ENCODE measurements at places on chromosomes 1 and 21. TPM values are rescaled to one million over a fixed set of nuclear protein-coding genes. Genes with fewer than 3 reads are reported as not detected.
A peak's percentile ranks its signal among the peaks of the same experiment; 100 is the strongest.

Gene A3GALT2
- not detected for total RNA-seq

Gene LRRC53
- total RNA-seq = not detected

Gene WNT2B
- 0.40 TPM for total RNA-seq

GRCh38 chr1:217193151-217193550, 437.7 kb downstream of the GPATCH2 start:
- no peaks in the 10 kb centered on the region for H3K36me3 ChIP-seq
- H3K4me1 ChIP-seq = no peaks in the 10 kb centered on the region
- no peak for DNase-seq
- H3K27ac ChIP-seq = no peak overlapping the region
- H3K27me3 ChIP-seq = no peaks in the 10 kb centered on the region
- no peak overlapping the region for H3K4me3 ChIP-seq

GRCh38 chr1:29672416-29673227, 436.3 kb downstream of the PTPRU start:
- peak; percentile 38 for DNase-seq
- H3K36me3 ChIP-seq = no peaks in the 10 kb centered on the region
- peaks cover 4% of the 10 kb centered on the region for H3K27me3 ChIP-seq
- H3K4me1 ChIP-seq = no peaks in the 10 kb centered on the region
- H3K4me3 ChIP-seq = no peak overlapping the region

GRCh38 chr1:54009406-54009805, 8.6 kb downstream of the LDLRAD1 start:
- H3K4me3 ChIP-seq = no peak overlapping the region
- H3K36me3 ChIP-seq = no peaks in the 10 kb centered on the region
- DNase-seq = no peak
- H3K27ac ChIP-seq = no peak overlapping the region
- no peaks in the 10 kb centered on the region for H3K4me1 ChIP-seq

GRCh38 chr1:44322367-44322766, 32.7 kb downstream of the ERI3 start:
- H3K36me3 ChIP-seq = peaks cover 19% of the 10 kb centered on the region
- no peaks in the 10 kb centered on the region for H3K27me3 ChIP-seq
- DNase-seq = no peak
- H3K27ac ChIP-seq = no peak overlapping the region
- H3K4me3 ChIP-seq = no peak overlapping the region
- no peaks in the 10 kb centered on the region for H3K4me1 ChIP-seq

GRCh38 chr21:41267346-41267745, 49.3 kb upstream of the FAM3B start:
- no peak overlapping the region for H3K4me3 ChIP-seq
- H3K27ac ChIP-seq = no peak overlapping the region
- no peaks in the 10 kb centered on the region for H3K4me1 ChIP-seq
- no peak for DNase-seq
- H3K27me3 ChIP-seq = no peaks in the 10 kb centered on the region

Gene SH3BGRL3
- 198 TPM for total RNA-seq

Gene NPR1
- total RNA-seq = 2.7 TPM

DNA sequence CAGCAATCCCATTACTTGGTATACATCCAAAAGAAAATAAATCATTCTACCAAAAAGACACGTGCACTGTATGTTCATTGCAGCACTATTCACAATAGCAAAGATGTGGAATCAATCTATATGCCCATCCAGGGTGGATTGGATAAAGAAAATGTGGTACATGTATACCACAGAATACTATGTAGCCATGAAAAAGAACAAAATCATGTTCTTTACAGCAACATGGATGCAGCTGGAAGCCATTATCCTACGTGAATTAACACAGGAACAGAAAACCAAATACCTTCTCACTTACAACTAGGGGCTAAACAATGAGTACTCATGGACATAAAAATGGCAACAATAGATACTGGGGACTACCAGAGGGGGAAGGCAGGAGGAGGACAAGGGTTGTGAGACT, 147.3 kb downstream of the TIAM1 start:
- no peak overlapping the region for H3K27ac ChIP-seq
- H3K4me1 ChIP-seq = peaks cover 5% of the 10 kb centered on the region
- H3K4me3 ChIP-seq = no peak overlapping the region

DNA sequence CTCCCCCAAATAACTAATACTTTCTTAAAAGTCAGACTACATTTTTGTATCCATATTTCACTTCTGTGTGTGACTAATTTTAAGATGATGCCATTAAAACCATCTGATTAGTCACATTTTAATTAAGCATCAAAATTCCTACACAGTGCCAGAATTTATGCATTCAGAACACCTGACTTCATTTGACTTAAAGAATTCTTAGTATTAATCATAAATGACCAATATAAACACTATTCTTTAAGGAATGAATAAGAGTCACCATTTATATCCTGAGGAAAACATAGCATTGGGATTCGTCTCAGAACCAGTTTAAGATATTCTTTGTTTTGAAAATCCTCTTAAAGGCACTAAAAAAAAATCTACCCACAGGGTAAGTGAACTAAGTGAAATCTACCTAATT, 37.0 kb downstream of the TM2D1 start:
- no peak overlapping the region for H3K4me3 ChIP-seq
- no peak overlapping the region for H3K27ac ChIP-seq
- no peaks in the 10 kb centered on the region for H3K27me3 ChIP-seq
- no peaks in the 10 kb centered on the region for H3K4me1 ChIP-seq

GRCh38 chr1:20634594-20635084, 1.4 kb downstream of the PINK1 start:
- no peaks in the 10 kb centered on the region for H3K36me3 ChIP-seq
- no peak overlapping the region for H3K27ac ChIP-seq
- H3K27me3 ChIP-seq = no peaks in the 10 kb centered on the region
- peak; percentile 85 for DNase-seq
- H3K4me1 ChIP-seq = no peaks in the 10 kb centered on the region

GRCh38 chr21:32698971-32699693, 28.7 kb downstream of the SYNJ1 start:
- no peak overlapping the region for H3K27ac ChIP-seq
- H3K4me1 ChIP-seq = peaks cover 12% of the 10 kb centered on the region
- H3K4me3 ChIP-seq = no peak overlapping the region
- no peaks in the 10 kb centered on the region for H3K27me3 ChIP-seq

DNA sequence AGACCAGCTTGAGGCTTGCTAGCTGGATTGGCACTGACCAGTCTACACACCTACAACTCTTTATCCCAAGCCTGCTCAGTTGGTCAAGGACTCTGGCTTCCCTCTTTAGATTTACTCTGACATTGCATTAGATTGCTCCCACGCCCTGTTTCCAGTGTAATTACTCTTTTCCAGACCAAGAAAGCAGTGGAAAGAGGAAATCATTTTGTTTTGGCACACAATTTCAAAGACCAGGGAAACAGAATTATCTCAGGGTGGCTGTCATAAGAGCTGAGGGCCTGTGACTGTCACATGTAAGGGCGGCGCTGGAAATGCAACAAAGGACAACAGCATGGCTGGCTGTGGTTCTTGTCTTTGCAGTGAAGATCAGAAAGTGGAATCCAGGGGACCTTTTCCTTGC, 302.7 kb downstream of the HHAT start:
- H3K4me3 ChIP-seq = no peak overlapping the region
- DNase-seq = no peak
- no peaks in the 10 kb centered on the region for H3K27me3 ChIP-seq
- H3K27ac ChIP-seq = no peak overlapping the region

DNA sequence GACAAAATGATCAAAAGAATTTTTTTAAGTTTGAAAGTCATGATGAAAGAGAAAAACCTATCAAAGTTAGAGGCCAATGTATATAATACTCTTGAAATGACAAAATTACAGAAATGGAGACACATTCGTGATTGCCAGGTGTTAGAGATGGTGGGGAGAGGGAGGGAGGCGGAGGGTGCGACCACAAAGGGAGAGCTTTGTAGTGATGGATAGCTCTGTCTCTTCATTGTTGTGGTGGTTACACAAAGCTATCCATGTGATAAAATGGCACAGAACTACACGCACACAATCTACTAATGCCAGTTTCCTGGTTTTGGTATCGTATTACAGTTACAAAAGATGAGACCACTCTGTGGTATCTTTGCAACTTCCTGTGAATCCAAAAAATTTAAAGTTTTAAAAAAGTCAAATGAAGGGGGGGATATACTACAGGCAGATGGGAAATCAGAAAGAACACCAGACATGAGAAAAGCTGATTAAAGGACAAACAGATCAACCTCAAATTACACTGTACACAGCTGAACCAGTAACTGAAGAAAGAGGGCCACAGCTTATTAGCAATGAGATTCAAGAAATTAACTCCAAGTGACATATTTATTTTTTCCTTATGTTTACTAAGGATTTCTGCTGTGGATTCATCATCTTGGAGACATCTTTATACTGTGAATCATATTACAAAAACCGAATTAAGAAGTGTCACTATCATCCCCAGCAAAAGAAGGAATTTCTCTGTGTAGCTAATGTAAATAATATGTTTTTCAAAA, 199.1 kb downstream of the SLC45A1 start:
- no peaks in the 10 kb centered on the region for H3K4me1 ChIP-seq
- no peak overlapping the region for H3K4me3 ChIP-seq
- H3K27me3 ChIP-seq = no peaks in the 10 kb centered on the region
- peaks cover 15% of the 10 kb centered on the region for H3K36me3 ChIP-seq

DNA sequence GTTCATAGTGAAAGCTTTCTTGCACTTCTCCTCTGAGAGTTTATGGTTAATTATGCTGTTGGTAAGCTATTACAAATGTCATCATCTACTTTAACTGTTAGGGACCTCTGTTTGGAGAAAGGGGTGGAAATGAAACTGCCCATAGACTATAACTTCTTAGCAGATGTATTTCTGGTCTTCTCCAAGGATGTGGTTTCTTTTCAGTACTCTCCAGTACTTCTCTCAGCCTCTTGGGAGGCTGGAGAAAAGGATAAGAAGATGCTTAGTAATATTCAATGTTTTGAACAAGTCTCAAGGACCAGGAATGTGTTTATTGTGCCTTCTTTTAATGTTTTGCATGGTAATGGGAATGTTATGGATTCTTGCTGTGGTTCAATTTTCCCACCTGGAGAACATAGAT, 60.4 kb downstream of the LAMC2 start:
- no peaks in the 10 kb centered on the region for H3K36me3 ChIP-seq
- H3K27ac ChIP-seq = no peak overlapping the region
- no peak for DNase-seq
- no peaks in the 10 kb centered on the region for H3K4me1 ChIP-seq
- peaks cover 100% of the 10 kb centered on the region for H3K27me3 ChIP-seq

- H3K4me1 ChIP-seq = peaks cover 4% of the 10 kb centered on the region
- H3K4me3 ChIP-seq = peak overlapping the region; percentile 46
- no peak overlapping the region for H3K27ac ChIP-seq
- no peaks in the 10 kb centered on the region for H3K36me3 ChIP-seq
Measured at GRCh38 chr1:45216200-45216541, 9.8 kb upstream of the ZSWIM5 start.

- no peak for DNase-seq
- peaks cover 59% of the 10 kb centered on the region for H3K36me3 ChIP-seq
Measured at GRCh38 chr21:34077888-34078287, 4.5 kb downstream of the MRPS6 start.

- H3K36me3 ChIP-seq = no peaks in the 10 kb centered on the region
- DNase-seq = no peak
- peaks cover 12% of the 10 kb centered on the region for H3K27me3 ChIP-seq
- H3K4me3 ChIP-seq = no peak overlapping the region
Measured at GRCh38 chr1:241362350-241362749, 5.3 kb upstream of the RGS7 start.

GRCh38 chr1:44830900-44831304, 12.2 kb downstream of the PTCH2 start:
- H3K4me1 ChIP-seq = no peaks in the 10 kb centered on the region
- DNase-seq = peak; percentile 54
- no peaks in the 10 kb centered on the region for H3K36me3 ChIP-seq
- no peaks in the 10 kb centered on the region for H3K27me3 ChIP-seq
- H3K4me3 ChIP-seq = no peak overlapping the region

DNA sequence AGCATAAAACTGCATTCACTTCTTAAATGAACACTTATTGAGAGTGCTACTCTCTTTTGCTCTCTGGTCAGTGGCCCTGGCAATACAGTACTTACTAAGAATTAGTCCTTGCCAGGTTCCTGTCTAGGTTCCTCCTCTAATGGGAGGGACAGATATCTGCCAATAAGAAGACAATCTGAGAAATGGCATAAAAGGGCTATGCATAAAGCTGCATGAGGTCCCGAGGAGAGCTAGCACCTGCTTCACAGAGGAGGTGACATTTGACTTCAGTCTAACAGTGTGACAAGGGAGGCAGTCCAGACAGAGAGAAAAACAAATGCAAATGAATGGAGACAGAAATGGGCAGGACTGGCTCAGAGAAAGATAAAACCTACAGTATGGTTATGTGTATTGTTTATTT, 357.1 kb upstream of the SGIP1 start:
- H3K4me1 ChIP-seq = peaks cover 7% of the 10 kb centered on the region
- DNase-seq = peak; percentile 67
- H3K4me3 ChIP-seq = no peak overlapping the region
- H3K27ac ChIP-seq = no peak overlapping the region
- no peaks in the 10 kb centered on the region for H3K27me3 ChIP-seq

DNA sequence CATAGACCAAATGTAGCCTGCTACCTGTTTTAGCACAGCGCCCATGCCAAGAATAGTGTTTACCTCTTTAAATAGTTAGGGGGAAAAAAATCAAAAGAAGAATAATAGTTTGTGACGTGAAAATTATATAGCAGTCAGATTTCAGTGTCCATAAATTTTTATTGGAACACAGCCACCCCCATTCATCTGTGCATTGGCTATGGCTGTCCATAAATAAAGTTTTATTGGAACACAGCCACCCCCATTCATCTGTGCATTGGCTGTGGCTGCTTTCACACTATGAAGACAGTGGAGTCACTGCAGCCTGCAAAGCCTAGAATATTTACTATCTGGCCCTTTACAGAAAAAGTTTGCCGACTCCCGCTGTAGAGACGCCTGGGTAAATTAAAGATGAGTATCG, 20.9 kb downstream of the EPHX1 start:
- no peaks in the 10 kb centered on the region for H3K27me3 ChIP-seq
- no peak overlapping the region for H3K4me3 ChIP-seq
- H3K4me1 ChIP-seq = no peaks in the 10 kb centered on the region
- no peak overlapping the region for H3K27ac ChIP-seq
- no peak for DNase-seq
- peaks cover 64% of the 10 kb centered on the region for H3K36me3 ChIP-seq

DNA sequence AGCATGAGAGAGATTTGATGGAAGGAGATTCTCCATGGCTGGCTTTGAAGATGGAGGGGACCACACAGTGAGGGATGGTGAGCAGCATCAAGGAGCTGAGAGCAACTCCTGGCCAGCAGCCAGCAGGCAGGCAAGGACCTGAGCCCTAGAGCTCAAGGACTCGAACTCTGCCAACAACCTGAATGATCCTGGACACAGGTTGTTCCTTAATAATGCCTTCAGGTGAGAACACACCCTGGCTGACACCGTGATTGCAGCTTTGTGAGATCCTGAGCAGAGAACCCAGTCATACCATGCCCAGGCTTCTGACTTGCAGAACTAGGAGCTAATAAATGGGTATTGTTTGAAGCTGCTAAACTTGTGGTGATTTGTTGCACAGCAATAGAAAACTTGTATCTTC, 183.1 kb downstream of the LMX1A start:
- no peak for DNase-seq
- peaks cover 7% of the 10 kb centered on the region for H3K27me3 ChIP-seq
- H3K36me3 ChIP-seq = no peaks in the 10 kb centered on the region
- H3K4me1 ChIP-seq = no peaks in the 10 kb centered on the region

GRCh38 chr1:173175514-173176145, 31.5 kb downstream of the TNFSF4 start:
- H3K27me3 ChIP-seq = no peaks in the 10 kb centered on the region
- H3K4me1 ChIP-seq = no peaks in the 10 kb centered on the region
- no peak for DNase-seq
- H3K4me3 ChIP-seq = no peak overlapping the region
- H3K27ac ChIP-seq = no peak overlapping the region

Measured in endodermal cell (in vitro differentiated cells).